GM12878 (cell line): ENCODE measurements at places on chromosomes 4 and X.

- no peaks in the 10 kb centered on the region for H3K4me1 ChIP-seq
- H3K36me3 ChIP-seq: no peaks in the 10 kb centered on the region; the same call in 1 of the 2 replicates
- no peak overlapping the region for H3K27ac ChIP-seq
- no peak for DNase-seq
Observed at GRCh38 chr4:152630324-152630723, 49.5 kb downstream of the TMEM154 start.

GRCh38 chr4:123055943-123056342 lies 133.5 kb upstream of the NUDT6 start:
- H3K27ac ChIP-seq: no peak overlapping the region
- no peak overlapping the region for H3K4me3 ChIP-seq
- H3K27me3 ChIP-seq: no peaks in the 10 kb centered on the region
- no peaks in the 10 kb centered on the region for H3K4me1 ChIP-seq
- DNase-seq: no peak
- H3K36me3 ChIP-seq: no peaks in the 10 kb centered on the region

GRCh38 chr4:147984065-147984777 lies 252.3 kb downstream of the ARHGAP10 start:
- H3K4me1 ChIP-seq: peaks cover 9% of the 10 kb centered on the region; the same call in 1 of the 2 replicates
- no peak for DNase-seq
- no peaks in the 10 kb centered on the region for H3K27me3 ChIP-seq
- no peaks in the 10 kb centered on the region; the same call in 1 of the 2 replicates for H3K36me3 ChIP-seq
- no peak overlapping the region for H3K4me3 ChIP-seq

DNA sequence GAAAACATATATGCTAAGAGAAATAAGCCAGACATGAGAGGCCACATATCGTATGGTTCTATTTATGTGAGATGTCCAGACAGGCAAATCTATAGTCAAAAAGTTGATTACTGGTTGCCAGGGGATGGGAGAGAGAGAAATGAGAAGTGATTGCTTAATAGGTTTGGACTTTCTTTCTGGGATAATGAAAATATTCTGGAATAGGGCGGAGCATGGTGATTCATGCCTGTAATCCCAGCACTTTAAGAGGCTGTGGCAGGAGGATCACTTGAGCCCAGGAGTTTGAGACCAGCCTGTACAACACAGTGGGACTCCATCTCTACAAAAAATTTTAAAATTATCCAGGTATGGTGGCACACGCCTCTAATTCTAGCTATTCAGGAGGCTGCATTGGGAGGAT lies 22.4 kb downstream of the RBM47 start:
- 0 out of 2 replicates have a peak, but pooled peaks cover 7% of the 10 kb centered on the region for H3K4me1 ChIP-seq
- no peaks in the 10 kb centered on the region for H3K27me3 ChIP-seq
- peaks cover 5% of the 10 kb centered on the region; the same call in 1 of the 2 replicates for H3K36me3 ChIP-seq
- DNase-seq: no peak

- no peaks in the 10 kb centered on the region for H3K36me3 ChIP-seq
- H3K27ac ChIP-seq: no peak overlapping the region
- H3K27me3 ChIP-seq: no peaks in the 10 kb centered on the region
- DNase-seq: no peak
Observed at GRCh38 chr4:125979950-125980349, 665.2 kb downstream of the FAT4 start.
